ENCODE measurements at places on chromosomes 3 and 15.

- no peak for DNase-seq
Observed at GRCh38 chr15:49313650-49314049, 109.4 kb upstream of the FGF7 start.

DNA sequence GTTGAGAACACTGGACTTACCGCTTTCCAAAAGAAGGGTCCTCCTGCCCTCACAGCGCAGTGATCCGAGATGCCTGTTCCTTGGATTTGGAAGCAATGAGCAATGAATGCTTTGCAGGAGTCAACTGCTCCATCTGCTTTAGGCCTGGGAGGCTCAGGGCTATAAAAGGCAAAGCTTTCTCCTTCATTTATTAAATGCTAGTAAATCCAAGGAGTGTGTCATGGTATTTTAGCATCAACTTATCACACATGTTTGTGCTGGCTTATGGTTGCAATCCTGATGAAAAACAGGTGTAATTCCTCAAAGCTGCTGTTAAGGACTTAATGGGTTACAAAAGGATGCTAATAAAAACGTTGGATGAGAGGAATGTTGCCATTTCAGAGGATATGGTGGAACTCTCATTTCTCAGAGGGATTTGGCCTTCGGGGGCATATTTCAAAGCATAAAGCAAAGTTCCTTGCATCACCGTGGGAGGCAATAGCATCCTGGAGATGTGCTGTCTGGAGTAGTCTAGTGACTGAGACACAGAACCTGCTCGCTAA is 158.5 kb upstream of the TPM1 start:
- DNase-seq = no peak

DNA sequence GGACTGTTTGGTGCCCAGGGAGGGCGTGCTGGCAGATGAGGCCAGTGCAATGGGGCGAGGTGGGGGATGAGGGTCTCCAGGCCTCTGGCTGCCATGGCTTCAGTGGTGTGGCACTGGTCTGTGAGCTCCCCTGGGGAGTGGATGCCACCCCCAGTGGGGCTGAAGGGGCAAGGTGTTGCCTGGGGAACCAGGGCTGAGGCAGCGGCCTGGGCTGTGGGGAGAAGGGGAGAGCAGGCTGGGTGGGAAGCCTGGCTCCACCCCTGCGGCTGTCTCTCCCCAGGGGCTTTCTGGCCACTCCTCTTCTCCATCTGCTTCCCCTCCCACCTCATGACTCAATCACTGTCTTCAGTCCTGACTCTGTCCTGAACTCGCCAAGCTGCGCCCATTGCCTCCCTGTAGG is 88.4 kb upstream of the TLE3 start:
- DNase-seq = no peak

- no peak for DNase-seq
Observed at GRCh38 chr3:58129041-58129770, 81.6 kb downstream of the DNASE1L3 start.

DNA sequence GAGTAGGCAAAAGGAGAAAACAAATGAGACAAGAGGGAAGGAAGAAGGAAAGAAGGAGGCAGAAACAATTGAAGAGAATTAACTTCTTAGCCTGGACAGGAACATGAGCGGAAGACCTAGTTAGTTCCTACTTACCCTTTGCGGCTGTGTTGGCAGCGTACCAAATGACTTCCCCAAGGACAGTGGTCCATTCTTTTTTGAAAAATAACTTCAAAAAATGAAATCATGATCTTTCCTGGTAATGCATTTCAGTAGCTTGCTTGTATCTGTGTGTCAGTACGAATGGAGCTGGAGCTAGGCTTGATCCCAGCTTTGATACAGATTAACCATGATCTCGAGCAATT is 41.5 kb upstream of the CFAP161 start:
- DNase-seq = no peak

- DNase-seq = peak; percentile 78
Observed at GRCh38 chr15:26772154-26773066, at the start of gene GABRB3. Gene GABRB3 (minus strand): TSS chr15:26773066.

DNA sequence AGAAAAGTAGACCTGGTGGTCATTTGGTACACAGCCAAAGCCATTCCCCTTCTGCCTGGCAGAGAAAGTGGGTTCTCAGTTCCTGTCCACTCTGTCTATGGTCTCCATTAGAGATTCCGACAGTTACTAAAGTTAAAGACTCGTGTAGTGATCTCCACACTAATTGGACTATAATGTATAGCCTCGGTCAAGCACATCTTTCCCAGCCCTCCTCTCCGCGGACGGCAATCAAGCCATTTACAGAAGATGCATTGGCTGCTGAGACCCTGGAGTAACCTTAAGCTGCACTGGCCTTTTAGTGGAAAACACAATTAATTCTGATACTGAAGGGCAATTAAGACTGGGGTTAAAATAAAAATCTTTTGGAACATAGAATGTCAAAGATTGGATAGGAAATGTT is 865.3 kb downstream of the MCTP2 start:
- no peak for DNase-seq

Measured in SK-N-SH (cell line).